Natural killer cell (primary cell): ENCODE measurements at places on chromosomes 16 and 17. TPM values are rescaled to one million over a fixed set of nuclear protein-coding genes. Genes with fewer than 3 reads are reported as not detected.

The ABCA5 gene
- total RNA-seq: 57.6 TPM

The SEPTIN12 gene
- total RNA-seq: not detected

The PYY gene
- not detected for total RNA-seq

The DRG2 gene
- 62.7 TPM for total RNA-seq

The NPIPA7 gene
- 2.3 TPM for total RNA-seq

The LUC7L gene
- 129 TPM for total RNA-seq

GRCh38 chr17:76948726-76949342 is 80.6 kb downstream of the MGAT5B start:
- no peak for DNase-seq
- no peak overlapping the region for H3K4me3 ChIP-seq
- H3K27ac ChIP-seq: no peak overlapping the region
- H3K36me3 ChIP-seq: no peaks in the 10 kb centered on the region
- H3K27me3 ChIP-seq: no peaks in the 10 kb centered on the region

DNA sequence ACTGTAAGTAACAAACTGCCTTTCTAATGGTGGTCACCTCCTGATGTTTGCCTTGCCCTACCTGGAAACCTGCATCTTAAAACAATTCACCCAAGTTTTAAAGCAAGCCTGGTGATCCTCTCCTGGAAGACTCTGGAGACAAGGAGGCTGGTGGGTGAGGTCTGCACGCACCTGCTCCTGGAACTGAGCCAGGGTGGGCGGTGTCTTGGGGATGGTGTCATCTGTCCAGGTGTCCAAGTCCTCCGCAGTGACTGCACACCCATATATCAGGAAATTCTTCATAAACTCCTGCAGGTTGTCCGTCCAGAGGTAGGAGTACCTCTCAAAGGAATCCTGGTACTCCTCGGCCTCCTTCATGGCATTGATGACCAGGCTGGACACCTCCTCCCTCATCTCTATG is 44.9 kb downstream of the DNAH17 start:
- no peaks in the 10 kb centered on the region for H3K27me3 ChIP-seq
- no peak overlapping the region for H3K4me3 ChIP-seq
- peaks cover 4% of the 10 kb centered on the region for H3K4me1 ChIP-seq

- no peaks in the 10 kb centered on the region for H3K27me3 ChIP-seq
- H3K4me1 ChIP-seq: peaks cover 48% of the 10 kb centered on the region
- H3K4me3 ChIP-seq: peak within 1 kb of the TSS; percentile 54
- H3K27ac ChIP-seq: peak within 1 kb of the TSS; percentile 72
Measured at GRCh38 chr16:85898521-85899442, at the start of gene IRF8. TSS of gene IRF8 (plus strand) at chr16:85899162. CDS start at chr16:85903016, 3,854 bp downstream.

DNA sequence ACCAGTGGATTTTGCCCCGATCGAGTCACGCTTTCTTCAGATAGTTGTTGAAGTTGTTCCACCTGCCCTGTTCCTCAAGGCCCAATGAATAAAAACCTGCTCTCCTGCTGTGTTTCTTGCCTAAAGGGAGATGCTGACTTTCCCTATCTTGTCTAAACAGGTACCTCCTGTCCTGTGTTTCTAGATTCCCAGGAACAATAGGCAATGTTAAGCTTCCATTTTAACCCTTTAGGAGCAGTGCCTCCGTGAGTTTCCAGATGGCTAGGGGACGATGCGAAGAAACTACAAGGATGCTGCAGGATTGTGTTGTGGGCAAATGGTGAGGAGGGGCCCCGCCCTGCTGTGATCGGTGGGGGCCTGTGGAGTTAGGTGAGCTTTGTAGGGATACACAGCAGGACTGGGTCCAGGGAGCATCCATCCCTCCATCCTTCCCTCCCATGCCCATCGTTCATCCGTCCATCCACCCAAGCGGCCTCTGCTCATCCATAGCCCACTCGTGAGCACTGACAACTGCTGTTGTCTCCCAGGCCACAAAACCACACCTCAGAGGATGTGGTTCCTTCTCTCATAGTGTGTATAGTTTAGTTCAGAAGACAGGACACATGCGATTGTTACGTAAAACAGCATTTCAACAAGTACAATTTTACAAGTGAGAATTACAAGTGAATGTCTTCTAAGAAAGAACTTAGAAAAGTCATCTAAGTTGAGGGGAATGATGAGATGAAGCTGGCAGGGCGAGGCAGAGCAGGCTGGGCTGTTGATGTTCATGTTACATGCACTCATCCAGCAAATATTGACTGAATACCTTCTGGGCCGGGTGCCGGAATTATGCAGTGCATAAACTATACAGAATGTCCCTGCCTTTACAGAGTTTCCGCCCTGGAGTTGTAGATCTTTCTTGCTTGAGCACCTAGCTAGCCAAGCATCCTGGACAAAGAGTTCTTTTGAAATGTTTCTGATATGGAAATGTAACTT is 5.2 kb downstream of the ARSG start:
- no peaks in the 10 kb centered on the region for H3K36me3 ChIP-seq
- H3K27me3 ChIP-seq: no peaks in the 10 kb centered on the region

DNA sequence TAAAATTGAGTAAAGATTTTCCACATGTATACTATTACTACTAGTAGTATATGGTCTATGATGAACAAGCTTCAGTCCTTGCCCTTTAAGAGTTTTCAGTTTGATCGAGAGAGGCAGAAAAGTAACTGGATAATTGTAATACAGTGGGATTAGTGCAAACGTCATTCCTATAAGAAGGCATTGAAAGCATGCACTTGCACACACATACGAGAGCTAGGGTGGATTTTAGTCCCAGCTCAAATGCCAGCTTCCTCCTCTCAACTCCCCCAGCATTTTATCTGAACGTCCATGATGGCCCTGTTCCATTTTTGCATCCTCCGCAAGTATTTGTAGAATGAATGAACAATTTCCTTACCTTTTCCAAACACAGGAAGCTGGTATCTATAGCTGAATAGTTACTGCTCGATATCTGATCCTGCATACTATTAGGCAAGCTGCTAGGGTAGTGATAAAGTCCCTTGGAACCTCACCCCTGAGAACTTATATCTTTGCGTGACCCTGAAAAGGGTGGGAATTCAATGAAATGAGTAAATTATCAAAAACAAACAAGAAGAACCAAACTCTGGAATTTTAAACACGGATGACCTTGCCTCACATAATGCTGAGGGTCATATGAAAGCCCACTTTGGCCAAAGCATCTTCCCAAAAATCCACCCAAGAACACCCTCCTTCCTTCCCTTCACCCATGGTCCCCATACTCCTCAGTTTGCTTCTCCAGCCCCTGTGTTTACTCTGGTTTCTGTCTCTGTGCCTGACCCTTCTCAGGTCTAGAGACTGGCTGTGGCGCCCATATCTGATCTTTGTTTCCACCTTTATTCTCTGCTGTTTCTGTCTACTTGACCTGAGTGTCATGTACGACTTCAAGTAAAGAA is 60.5 kb downstream of the TMEM100 start:
- no peaks in the 10 kb centered on the region for H3K36me3 ChIP-seq
- no peak overlapping the region for H3K4me3 ChIP-seq
- no peaks in the 10 kb centered on the region for H3K27me3 ChIP-seq

DNA sequence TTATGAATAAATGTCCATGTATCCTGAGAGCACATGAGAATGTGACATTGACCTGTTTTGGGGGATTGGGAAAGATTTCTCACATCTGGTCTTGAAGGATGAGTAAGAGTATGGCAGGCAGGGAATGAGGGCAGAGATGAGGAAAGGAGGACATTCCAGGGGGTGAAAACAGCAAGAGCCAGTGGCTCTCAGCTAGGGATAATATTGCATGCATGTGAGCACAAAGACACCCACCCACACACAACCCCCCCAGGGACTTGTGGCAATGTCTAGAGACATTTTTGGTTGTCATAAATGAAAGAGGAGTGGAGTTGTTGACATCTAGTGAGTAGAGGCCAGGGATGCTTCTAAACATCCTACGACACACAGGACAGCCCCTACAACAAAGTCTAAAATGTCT is 6.0 kb downstream of the MYO1D start:
- no peaks in the 10 kb centered on the region for H3K27me3 ChIP-seq
- H3K27ac ChIP-seq: no peak overlapping the region
- H3K36me3 ChIP-seq: no peaks in the 10 kb centered on the region
- no peak for DNase-seq
- no peak overlapping the region for H3K4me3 ChIP-seq

DNA sequence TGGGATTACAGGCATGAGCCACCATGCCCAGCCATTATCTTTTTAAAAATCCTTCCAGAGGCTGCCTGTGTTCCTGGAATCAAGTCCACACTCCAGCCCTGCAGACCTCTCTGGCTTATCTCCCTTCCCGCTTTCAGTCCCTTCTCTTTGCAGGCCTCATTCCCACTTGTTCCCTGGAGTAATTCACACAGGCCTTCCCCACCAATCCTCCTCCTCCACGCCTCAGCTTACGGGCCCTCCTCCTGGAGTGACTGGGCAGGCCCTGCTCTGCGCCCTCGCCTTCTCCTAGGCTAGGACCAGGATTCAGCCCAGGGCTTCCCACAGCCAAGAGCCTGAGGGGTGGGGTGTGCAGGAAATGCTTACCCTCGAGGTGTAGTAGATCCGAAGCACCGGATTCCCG is 2.8 kb downstream of the CDIPT start:
- DNase-seq: no peak
- H3K4me3 ChIP-seq: no peak overlapping the region
- no peaks in the 10 kb centered on the region for H3K27me3 ChIP-seq
- no peak overlapping the region for H3K27ac ChIP-seq

DNA sequence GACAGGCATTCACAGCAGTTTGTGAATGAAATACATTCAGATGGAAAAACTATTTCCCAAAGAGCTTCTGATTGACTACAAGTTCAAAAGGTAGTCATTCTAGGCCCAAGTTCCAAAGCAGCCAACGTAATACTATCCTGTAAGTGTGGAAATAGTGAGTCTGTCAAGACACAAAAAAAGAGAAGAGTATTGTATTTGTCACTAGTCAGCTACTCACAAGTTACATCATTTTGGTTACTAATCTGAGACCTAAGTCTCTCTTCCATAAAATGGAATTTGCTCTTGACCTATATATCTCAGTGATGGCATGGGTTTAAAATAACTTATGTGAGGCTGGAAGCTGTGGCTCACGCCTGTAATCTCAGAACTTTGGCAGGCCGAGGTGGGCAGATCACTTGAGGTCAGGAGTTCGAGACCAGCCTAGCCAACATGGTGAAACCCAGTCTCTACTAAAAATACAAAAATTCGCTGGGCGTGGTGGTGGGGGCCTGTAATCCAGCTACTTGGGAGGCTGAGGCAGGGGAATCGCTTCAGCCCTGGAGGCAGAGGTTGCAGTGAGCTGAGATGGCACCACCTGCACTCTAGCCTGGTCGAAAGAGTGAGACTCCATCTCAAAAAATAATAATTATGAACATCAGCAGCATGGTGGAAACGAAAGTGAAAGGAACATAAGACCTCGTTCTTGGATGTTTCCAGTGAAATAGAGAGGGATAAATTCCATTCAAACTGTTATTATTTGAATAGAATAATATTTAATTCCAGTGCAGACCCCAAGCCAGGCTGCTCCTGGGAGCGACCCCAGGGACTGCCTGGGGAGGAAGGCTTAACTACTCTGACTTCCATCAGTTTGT is 2.9 kb downstream of the CMC2 start:
- H3K36me3 ChIP-seq: no peaks in the 10 kb centered on the region
- peak overlapping the region; percentile 76 for H3K27ac ChIP-seq
- peak overlapping the region; percentile 46 for H3K4me3 ChIP-seq

- no peak for DNase-seq
- H3K36me3 ChIP-seq: peaks cover 20% of the 10 kb centered on the region
- H3K4me1 ChIP-seq: no peaks in the 10 kb centered on the region
- H3K27ac ChIP-seq: no peak overlapping the region
Measured at GRCh38 chr16:11004973-11005610, 60.7 kb downstream of the CLEC16A start.

- no peak overlapping the region for H3K27ac ChIP-seq
- no peaks in the 10 kb centered on the region for H3K27me3 ChIP-seq
- H3K4me1 ChIP-seq: no peaks in the 10 kb centered on the region
- H3K4me3 ChIP-seq: no peak overlapping the region
Measured at GRCh38 chr17:49779156-49779738, 9.2 kb upstream of the KAT7 start.

- H3K4me3 ChIP-seq: no peak overlapping the region
- no peaks in the 10 kb centered on the region for H3K4me1 ChIP-seq
Measured at GRCh38 chr16:3413730-3414379, 12.8 kb downstream of the ZNF174 start.

DNA sequence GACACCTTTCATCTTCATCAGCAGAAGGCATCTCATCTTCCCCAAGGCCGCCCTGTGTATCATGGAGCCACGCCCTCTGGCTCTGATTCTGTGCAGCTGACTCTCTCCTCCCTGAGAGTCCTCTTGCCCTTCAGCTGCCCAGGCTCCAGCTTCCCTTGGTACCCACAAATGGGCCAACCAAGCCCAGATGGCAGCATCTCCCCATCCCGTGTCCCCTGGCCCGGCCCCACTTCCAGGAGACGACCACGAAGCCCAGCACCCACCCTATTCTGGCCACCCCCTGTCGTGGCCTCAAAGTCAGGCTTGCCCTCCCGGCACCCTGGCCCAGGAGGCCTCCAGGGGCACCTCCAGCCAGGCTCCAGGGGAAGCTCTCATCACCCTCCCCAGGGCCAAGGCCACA is 31.3 kb upstream of the KSR1 start:
- DNase-seq: no peak
- no peaks in the 10 kb centered on the region for H3K4me1 ChIP-seq
- H3K4me3 ChIP-seq: no peak overlapping the region

GRCh38 chr17:21046216-21046615 is 3.4 kb upstream of the USP22 start:
- no peak overlapping the region for H3K27ac ChIP-seq
- H3K4me1 ChIP-seq: peaks cover 14% of the 10 kb centered on the region

- H3K27ac ChIP-seq: no peak overlapping the region
- H3K27me3 ChIP-seq: no peaks in the 10 kb centered on the region
- DNase-seq: no peak
- H3K4me1 ChIP-seq: no peaks in the 10 kb centered on the region
- no peak overlapping the region for H3K4me3 ChIP-seq
- H3K36me3 ChIP-seq: no peaks in the 10 kb centered on the region
Measured at GRCh38 chr16:10037751-10038150, 144.5 kb downstream of the GRIN2A start.

DNA sequence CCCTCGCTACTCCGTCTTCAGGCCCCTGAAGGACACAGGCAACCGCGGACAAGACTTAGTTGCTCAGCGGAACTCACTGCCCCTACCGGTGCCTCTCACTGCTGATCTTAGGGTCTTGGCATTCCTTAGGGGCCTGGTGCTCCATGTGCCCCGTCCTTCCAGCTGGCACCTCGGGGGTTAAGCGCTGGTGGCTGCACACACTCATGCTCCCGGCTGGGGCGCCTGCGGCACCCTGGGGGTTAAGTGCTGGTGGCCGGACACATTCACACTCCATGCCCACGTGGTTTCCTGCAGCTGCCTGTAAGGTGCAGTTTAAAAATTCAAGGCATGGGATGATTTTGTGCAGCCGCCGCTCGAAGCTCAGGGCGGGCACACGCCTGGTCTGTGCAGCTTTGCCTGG is 45.1 kb downstream of the BAIAP2 start:
- no peaks in the 10 kb centered on the region for H3K27me3 ChIP-seq
- H3K27ac ChIP-seq: no peak overlapping the region
- peaks cover 10% of the 10 kb centered on the region for H3K4me1 ChIP-seq
- H3K36me3 ChIP-seq: no peaks in the 10 kb centered on the region
- no peak for DNase-seq
